MG63 (cell line): ENCODE measurements at places on chromosomes 4 and X. TPM values are rescaled to one million over a fixed set of nuclear protein-coding genes. Genes with fewer than 3 reads are reported as not detected.

Gene P2RY10
- not detected in 2 replicates for total RNA-seq

Gene LRCH2
- 0.46 and 1.1 TPM in 2 replicates for total RNA-seq

Gene SFRP2
- 0.52 TPM in 1 of 2 replicates, not detected in the other for total RNA-seq

Gene BEX2
- 0.57 TPM in 1 of 2 replicates, not detected in the other for total RNA-seq

Gene NALF2
- total RNA-seq = not detected in 2 replicates

Gene CPLX1
- not detected in 2 replicates for total RNA-seq

Gene DMRTC1
- total RNA-seq = not detected in 2 replicates

Gene KLB
- total RNA-seq = not detected in 2 replicates

Gene COL4A6
- total RNA-seq = 0.39 and 0.46 TPM in 2 replicates

Gene CCDC110
- total RNA-seq = not detected in 2 replicates

Gene VMA21
- total RNA-seq = 49.0 and 78.2 TPM in 2 replicates

Gene PNMA6F
- not detected in 2 replicates for total RNA-seq

Gene YIPF7
- total RNA-seq = not detected in 2 replicates

Gene IL2RG
- total RNA-seq = not detected in 2 replicates

Gene FAM13A
- 6.4 and 13.7 TPM in 2 replicates for total RNA-seq

Gene NOX1
- total RNA-seq = not detected in 2 replicates

Gene PABPC1L2A
- not detected in 2 replicates for total RNA-seq

Gene PRR32
- not detected in 2 replicates for total RNA-seq
